ENCODE measurements at places on chromosomes 7 and 10.
A peak's percentile ranks its signal among the peaks of the same experiment; 100 is the strongest.

GRCh38 chr7:31735991-31736982 is 49.3 kb downstream of the PPP1R17 start:
- DNase-seq: no peak

DNA sequence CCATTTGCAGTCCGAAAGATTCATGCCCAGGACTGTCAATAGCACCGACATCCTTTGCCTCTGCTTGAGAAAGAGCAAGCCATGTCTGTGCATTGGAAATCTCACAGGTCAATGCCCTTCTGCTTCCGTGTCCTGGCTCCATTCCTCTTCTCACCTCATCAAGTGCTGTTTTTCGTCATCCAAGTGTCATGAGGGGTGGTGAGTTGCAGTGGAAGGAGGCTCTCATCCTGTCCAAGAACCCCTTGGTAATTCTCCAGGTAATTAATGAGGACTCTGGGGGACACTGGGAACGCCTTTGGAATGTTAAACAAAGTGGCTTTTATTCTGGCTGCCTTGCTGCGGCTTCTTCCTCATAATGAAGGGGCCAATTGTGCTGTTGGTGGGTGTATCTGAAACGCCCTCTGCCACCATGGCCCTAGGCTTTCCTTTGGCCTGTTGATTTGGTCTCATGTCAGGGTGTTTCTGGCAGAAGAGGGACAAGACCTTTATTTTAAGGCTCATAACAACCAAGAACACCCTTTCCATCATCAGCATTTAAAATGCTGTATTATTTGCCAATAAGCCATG is 57.7 kb downstream of the PPP1R3C start:
- no peak for DNase-seq

- no peak for DNase-seq
Measured at GRCh38 chr7:77295549-77295948, 95.9 kb upstream of the FGL2 start.

GRCh38 chr10:69899727-69900595 is 98.3 kb downstream of the COL13A1 start:
- no peak for DNase-seq

GRCh38 chr10:87664276-87664701 is 4.6 kb downstream of the PAPSS2 start:
- DNase-seq: no peak

GRCh38 chr7:332646-333392 is 42.8 kb downstream of the FOXL3 start:
- DNase-seq: peak; percentile 91

GRCh38 chr10:58587676-58588075 is 75.0 kb downstream of the BICC1 start:
- DNase-seq: no peak

DNA sequence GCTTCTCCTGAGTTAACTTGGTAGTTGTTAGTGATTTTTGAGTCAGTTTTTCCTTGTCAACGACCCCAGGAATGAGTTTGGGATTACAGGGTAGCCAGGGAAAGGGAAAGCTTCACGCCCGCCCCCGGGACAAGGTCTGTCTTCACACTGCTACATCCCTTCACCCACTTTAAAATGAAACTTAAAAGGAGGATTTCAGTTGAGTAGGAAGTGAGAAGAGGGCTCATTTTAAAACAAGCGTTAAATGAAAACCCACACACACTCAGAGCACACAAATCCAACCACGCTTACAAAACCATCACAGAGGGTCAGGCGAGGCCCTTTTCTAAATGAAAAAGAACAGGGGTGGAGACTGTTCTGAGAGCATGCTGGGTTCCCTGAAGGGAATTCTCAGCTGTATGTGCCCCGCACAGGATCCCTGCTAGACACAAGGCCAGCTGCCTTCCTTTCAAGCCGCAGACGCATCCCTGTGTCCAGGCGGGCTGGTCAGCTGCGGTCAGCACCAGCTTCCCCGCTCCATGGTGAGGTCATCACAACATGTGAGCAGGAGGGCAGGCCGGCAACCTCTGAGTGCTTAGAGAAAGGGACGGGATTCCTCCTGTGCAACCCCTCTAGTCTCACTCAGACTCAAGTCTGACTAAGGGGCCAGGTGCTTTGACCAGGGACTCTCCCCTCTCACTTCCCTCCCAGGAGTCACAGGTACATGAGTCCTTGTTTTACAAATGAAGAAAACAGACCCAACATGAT is 111.8 kb downstream of the EGFR start:
- DNase-seq: no peak

DNA sequence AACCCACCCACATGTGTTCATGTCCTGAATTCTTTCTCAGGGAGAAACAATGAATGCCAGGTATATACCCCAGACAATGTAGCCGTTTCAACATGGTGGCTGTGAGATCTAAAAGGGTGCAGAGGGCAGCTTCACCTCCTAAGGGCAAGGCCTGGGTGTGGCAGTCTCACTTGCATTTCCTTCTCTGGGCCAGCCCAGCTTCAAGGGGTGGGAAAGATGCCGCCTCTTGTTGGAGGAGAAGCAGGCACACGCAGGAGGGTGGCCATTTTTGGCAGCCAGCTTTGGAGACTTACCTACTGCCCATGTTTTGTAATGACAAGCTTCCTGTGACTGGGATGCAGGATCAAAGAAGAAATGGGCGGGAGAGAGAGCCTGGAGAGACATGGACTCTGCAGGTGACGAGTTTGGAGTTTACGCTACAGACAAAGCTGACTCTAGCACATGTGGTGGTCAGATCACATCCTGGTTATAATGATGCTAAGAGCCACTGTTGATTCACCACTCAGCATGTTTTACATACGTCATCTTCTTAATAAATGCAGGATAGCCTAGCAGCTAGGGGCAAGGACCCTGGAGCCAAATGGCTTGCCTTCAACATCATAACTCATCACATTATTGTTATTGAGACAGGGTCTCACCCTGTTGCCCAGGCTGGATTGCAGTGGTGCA is 116.6 kb downstream of the ANLN start:
- no peak for DNase-seq

- DNase-seq: no peak
Measured at GRCh38 chr7:118478236-118478635, 253.7 kb downstream of the ANKRD7 start.

DNA sequence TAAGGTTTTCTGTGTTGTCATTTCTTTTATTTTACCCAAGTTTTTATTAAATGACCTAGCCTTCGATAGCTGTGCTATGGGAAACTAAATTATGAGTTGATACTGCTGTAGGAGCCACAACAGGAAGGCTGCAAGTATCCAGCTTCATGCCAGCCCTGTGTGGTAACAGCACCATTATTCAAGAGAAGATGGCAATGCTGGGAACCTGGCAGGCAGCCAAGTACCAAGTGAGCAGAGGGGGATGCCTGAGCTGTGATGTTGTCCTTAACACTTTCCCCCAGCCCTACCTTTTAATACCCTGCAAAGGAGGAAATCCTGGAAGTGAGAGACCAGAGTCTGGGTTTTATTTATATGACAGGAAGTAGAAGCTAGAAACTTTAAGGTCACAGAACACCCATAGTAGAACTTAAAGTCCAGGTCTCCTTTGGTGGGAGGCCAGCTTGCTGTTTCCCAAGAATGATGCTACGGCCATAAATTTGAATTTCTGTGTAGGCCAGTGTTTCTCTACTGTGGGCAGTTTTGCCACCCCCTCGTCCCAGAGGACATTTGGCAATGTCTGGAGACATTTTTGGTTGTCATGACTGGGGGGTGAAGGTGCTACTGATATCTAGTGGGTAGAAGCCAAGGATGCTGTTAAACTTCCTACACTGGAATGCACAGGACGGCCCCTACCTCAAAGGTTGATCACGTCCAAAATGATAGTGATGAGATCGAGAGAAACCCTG is 9.2 kb upstream of the ATXN7L1 start:
- peak; percentile 23 for DNase-seq

GRCh38 chr7:94295850-94296249 is 98.8 kb upstream of the COL1A2 start:
- DNase-seq: no peak

DNA sequence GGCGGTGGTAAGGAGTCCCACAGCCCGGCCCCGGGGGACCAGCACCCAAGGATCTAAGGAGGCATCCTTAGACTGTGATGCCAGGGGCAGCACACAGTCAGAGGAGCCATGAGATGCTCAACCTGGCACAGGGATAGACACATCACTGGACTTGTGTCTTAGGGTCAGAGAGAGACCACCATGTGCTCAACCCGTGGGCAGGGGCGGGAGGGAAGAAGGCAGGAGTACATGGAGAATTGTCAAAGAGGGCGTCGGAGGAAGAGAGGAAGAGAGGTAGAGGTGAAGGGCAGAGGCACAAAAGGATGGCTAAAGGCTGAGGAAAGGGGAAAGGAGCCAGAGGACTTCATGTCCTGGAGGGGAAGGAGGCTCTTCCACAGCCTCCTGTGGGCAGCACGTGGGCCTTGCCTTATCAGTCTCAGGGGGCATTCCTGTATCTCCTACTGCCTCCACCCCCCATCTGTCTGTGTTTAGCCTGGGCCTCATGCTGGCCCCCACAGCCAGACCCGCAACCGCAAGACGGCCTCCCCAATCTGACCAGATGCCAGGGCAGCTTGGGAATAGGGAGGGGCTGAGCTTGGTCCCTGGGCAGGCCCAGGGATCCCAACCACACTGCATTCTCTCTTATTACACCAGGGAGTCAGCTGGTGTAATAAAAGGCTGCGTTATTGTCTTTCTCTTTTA is 2.2 kb downstream of the ADCY1 start:
- DNase-seq: no peak

DNA sequence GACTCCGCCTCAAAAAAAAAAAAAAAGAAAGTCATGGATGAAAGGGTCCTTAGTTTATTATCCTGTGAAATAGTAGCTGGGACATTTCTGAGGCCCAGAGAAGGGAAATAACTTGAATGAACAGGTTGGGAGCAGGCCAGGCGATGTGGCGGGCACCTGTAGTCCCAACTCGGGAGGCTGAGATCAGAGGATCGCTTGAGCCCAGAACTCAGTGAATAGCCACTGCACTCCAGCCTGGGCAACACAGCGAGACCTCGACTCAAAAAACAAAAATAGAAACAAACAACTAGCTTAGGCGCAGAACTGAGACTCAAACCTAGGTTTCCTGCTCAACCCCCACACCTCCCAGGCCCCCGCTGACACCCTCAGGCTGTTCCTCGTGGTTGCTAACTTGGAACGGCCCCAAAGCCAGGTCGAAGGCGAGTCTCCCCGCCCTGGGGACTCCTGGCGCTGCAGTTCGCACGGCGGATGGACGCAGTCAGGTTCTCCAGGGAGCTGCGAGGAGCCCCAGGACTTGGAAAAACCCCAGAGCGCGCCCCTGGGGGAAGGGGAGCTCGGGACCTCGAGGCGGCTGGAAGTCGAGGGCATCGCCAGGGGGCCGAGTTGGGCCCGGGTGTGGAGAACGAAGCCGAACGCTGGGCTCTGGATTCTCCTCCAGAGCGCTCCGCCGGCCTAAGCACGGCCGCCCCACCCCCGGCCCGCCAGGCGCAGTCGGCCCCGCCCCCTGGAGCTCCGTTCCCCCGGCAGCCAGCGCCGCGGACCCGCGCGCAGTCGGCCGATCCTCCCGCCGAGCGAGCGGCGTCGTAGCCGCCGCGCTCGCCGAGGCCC is at the start of gene STOX1:
Gene STOX1 (plus strand): TSS at position 768 of the 828 bp plus-strand sequence. CDS start 93 bp downstream, outside the sequence.
- peak; percentile 22 for DNase-seq

GRCh38 chr7:70544016-70544415 is 587.9 kb upstream of the GALNT17 start:
- no peak for DNase-seq

DNA sequence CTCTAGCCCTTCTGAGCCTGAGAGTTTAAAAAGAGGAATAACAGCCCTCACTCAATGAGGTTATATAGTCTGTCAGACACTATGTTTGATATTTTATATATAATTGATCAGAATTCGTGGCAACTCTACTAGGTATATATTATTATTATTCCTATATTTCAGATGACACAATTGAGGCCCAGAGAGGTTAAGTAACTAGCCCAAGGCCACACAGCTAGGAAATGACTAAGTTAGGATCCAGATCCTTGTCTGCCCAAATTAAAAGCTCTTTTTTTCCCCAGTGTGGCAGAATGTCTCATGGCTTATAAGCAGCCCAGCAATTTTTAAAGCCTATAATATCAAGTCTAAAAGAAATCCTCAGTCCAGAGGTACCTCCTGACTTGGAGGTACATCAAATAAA is 1119.9 kb upstream of the AUTS2 start:
- no peak for DNase-seq

GRCh38 chr7:157505646-157506045 is 168.8 kb downstream of the DNAJB6 start:
- no peak for DNase-seq

GRCh38 chr10:122852261-122852660 is 6.6 kb upstream of the CUZD1 start:
- no peak for DNase-seq

GRCh38 chr10:33507662-33508425 is 173.4 kb upstream of the NRP1 start:
- no peak for DNase-seq

- DNase-seq: no peak
Measured at GRCh38 chr7:100443096-100443840, 7.0 kb upstream of the PPP1R35 start.

DNA sequence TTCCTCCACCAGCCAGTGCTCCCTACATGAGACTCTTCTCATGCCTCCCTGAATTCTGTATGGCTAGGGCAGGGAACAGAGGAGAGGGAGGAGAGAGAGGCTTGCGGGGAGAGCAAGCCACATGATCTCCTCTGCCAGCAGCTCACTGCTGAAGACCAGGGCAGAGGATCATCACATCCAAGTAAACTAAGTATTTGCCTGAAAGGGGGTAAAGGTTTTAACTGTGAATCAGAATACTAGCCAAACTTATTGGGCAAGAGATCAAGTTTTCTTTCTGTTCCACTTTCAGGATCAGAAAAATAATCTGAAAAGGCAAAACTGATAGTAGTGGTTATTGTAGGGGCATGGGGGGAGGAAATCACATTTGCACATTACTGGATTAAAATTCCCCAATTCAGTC is 17.8 kb upstream of the ERCC6 start:
- no peak for DNase-seq

DNA sequence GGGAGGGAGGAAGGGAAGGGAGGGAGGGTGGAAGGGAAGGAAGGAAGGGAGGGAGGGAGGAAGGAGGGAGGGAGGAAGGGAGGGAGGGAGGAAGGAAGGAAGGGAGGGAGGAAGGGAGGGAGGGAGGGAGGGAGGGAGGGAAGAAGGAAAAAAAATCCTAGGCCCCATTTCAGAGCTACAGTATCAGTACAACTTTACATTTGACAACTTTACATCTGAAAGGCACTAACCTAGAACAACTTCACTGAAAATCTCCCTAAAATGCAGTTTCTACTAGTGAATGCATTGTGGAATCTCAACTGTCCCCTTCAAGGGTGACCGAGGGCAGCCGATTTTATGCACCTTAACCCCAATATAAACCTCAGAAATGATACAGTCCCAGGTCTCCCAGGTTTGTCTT is 259.8 kb upstream of the GALNT17 start:
- DNase-seq: no peak

DNA sequence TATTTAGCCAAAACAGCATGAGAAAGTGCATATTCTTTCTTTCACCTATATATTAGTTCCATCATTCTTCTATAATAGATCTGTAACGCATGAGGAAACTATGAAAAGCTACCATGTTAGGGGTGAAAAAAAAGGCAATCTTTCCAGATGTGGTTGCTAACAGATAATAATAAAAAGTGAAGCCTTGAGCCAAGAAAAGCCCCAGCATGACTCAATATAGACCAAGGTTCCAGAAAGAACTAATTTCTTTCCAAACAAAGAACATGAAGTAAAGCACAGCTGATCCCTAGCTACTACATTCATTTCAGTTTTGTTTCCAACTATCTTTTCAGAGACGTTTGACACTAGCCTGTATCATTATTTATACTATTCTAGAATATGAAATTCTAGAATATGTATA is 16.4 kb downstream of the ARL4A start:
- DNase-seq: no peak

GRCh38 chr7:88218836-88219605 is 817 bp downstream of the SRI start:
- DNase-seq: peak; percentile 13

GRCh38 chr7:45268013-45268412 is 110.4 kb downstream of the RAMP3 start:
- no peak for DNase-seq
